Adrenal gland (tissue), 19 donors: ENCODE measurements at places on chromosomes 3 and 15. TPM values are rescaled to one million over a fixed set of nuclear protein-coding genes. Genes with fewer than 3 reads are reported as not detected.

- H3K36me3 ChIP-seq: no peaks in the 10 kb centered on the region
- no peak overlapping the region for H3K4me3 ChIP-seq
- no peaks in the 10 kb centered on the region for H3K27me3 ChIP-seq
Measured at GRCh38 chr3:4232798-4233197, 70.4 kb upstream of the SETMAR start.

DNA sequence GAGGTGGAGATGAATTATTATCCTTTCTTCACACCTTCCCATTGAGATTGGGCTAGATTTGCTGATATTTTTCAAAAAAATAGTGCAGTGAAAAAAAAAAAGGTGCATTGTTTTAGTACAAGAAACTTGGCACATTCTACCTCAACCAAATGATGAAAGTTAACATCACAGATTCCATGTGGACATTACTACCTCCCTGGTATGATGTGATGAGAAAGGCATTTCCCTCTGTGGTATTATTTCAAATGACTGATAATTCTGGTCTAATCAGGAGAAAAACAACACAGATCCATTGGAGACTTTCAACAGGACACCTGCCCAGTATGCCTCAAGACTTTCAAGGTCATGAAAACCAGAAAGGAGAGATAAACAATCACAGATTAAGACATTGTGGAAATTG is 313.4 kb downstream of the BCHE start:
- H3K27ac ChIP-seq: no peak overlapping the region
- H3K27me3 ChIP-seq: no peaks in the 10 kb centered on the region
- no peak overlapping the region for H3K4me3 ChIP-seq
- DNase-seq: no peak
- H3K36me3 ChIP-seq: no peaks in the 10 kb centered on the region

DNA sequence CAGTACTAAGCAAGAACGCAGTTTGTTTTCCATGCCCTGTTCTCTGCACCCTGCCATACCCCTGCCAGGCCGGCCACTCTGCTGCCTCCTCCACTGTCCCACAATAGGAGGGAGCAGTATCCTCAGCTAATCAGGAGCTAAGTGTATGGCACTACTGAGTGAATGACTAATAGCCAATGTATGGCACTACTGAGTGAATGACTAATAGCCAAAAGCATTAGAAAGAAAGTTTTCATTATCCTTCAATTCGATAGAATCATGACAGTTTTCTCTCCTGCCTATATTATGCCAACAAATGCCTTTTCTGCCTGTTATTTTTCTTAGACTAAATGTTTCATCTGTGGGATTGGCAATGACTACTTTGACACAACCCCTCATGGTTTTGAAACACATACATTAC is 107.5 kb upstream of the CHRM5 start:
- H3K36me3 ChIP-seq: no peaks in the 10 kb centered on the region
- H3K4me3 ChIP-seq: no peak overlapping the region
- H3K4me1 ChIP-seq: no peaks in the 10 kb centered on the region

The GP9 gene
- total RNA-seq: not detected

DNA sequence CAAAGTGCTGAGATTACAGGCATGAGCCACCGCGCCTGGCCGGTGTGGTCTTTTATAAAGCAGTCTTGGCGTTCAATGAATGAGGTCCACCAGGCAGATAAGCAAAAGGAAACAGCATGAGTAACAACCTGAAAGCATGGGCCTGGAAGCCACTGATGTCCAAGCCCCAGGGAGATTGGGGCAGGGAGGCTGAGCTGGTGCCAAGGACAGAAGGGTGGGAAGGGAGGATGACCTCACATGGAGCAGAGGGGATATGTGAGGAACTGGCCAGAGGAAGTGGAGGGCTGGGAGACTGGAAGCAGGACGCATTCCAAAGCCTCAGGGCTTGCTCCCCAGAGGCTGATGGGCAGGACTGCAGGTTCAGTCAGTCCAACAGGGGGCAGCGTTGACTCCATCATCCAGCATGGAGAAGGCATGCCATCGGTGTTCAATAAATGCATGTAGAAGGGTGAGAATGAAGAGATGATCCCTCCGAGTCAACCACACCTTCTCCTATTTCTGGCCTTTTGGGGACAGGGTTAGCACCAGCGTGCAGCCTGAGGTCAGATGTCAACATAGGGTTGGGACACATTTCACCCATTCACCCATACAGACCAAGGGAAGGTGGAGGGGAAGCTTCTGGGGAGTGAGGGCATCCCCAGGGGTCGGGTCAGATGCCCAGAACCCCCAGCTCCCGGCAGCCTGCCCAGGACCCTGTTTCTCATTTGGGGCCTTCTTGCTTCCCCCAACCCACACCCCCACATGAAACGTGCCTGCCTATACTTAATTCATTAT is 14.8 kb downstream of the MYL3 start:
- no peaks in the 10 kb centered on the region for H3K27me3 ChIP-seq
- no peak overlapping the region for H3K27ac ChIP-seq
- no peak overlapping the region for H3K4me3 ChIP-seq
- peaks cover 9% of the 10 kb centered on the region for H3K4me1 ChIP-seq
- DNase-seq: peak; percentile 25

GRCh38 chr3:71372911-71373637 is 210.5 kb downstream of the FOXP1 start:
- peaks cover 8% of the 10 kb centered on the region for H3K4me1 ChIP-seq
- no peaks in the 10 kb centered on the region for H3K36me3 ChIP-seq
- DNase-seq: no peak
- H3K27ac ChIP-seq: no peak overlapping the region

DNA sequence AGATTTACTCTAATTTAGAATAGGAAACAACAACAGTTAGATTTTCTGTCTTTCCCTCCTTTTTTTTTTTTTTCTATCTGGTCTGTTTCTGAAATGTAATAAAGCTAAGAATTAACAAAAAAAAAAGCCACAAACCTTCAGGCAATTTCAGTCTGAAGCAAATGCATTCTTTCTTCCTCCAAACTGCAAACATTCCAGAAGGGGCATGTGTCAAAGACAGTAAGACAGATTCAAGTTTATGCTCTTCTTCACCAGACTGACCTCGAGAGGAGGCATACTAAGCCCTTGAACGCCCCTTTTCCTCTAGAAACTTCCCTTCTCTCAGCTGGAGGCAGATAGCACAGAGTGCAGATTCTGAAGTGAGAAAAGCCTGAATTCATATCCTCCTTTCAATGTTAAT is 654.6 kb upstream of the LMCD1 start:
- no peaks in the 10 kb centered on the region for H3K27me3 ChIP-seq
- no peak overlapping the region for H3K4me3 ChIP-seq
- H3K27ac ChIP-seq: no peak overlapping the region
- H3K36me3 ChIP-seq: no peaks in the 10 kb centered on the region
- no peak for DNase-seq
- no peaks in the 10 kb centered on the region for H3K4me1 ChIP-seq

The CRTC3 gene
- 24.1 TPM for total RNA-seq

The CCNB2 gene
- 15.4 TPM for total RNA-seq

GRCh38 chr3:20739814-20740213 is 553.8 kb upstream of the SGO1 start:
- no peaks in the 10 kb centered on the region for H3K4me1 ChIP-seq
- H3K36me3 ChIP-seq: no peaks in the 10 kb centered on the region
- H3K27me3 ChIP-seq: no peaks in the 10 kb centered on the region
- H3K27ac ChIP-seq: no peak overlapping the region

The FAM107A gene
- total RNA-seq: 1.2 TPM

DNA sequence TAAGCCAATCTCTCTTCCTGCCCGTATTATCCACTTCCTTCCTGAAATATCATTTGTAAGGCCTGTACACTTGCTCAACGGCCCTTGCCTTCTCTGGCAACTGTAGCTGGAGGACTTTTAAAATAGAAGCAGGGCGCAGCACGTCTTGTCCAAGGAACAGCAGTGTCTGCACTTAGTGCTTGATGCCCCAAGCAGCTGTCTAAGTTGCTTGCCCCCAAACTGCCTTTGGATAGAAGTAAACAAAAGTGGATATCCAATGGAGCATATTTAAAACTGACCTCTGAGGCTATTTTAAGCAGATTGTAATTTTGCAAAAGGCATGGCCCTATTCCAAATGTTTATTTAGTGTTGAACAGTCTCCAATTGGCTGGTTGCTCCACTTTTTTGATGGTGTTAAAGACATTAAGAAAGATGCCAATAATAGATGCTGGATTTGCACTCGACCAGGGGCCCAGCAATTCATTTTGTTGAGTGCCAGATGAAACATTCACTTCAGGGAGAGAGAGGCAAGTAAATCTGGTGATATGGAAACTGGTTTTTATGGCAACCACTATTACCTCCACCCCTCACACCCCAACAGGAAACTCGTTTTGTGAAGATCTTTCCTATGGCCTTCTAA is 526.8 kb upstream of the TBL1XR1 start:
- H3K27me3 ChIP-seq: no peaks in the 10 kb centered on the region
- no peaks in the 10 kb centered on the region for H3K36me3 ChIP-seq
- no peak overlapping the region for H3K27ac ChIP-seq
- no peak overlapping the region for H3K4me3 ChIP-seq

The CFAP161 gene
- total RNA-seq: not detected

DNA sequence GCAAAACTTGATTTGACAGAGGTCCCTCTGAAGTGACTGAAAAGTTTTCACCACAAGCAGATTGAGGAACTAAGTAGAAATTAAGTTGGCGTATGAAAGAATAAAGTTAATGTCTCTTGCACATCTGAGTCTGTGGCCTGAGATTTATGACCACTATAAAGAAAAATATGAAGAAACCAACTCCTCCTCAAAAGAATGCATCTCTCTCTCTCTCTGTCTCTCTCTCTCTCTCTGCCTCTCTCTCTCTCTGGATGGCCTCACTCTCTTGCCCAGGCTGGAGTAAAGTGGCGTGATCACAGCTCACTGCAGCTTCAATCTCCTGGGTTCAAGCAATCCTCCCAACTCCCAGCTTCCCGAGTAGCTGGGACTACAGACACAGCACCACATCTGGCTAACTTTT is 55.2 kb downstream of the RPL22L1 start:
- H3K4me3 ChIP-seq: no peak overlapping the region
- no peak overlapping the region for H3K27ac ChIP-seq
- DNase-seq: no peak
- no peaks in the 10 kb centered on the region for H3K27me3 ChIP-seq
- no peaks in the 10 kb centered on the region for H3K4me1 ChIP-seq

DNA sequence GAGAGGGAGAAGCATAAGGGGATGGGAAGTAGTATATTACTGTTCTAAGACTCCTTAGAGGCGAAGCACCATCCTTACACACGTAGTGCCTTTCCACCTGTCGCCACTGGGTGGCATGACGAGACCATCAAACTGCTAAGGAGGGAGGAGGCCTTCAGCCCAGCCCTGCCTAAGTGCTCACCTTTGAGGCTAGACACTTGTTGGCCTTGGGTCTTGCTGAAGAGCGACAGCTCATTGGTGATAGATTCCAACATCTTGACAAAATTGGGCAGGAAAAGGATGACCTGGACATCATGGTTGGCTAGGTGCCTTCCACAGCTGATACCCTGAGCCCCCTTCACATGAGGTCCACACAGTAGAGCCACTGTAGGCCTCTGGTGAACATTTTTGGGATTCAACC is 19.6 kb downstream of the CLK3 start:
- no peak overlapping the region for H3K4me3 ChIP-seq
- H3K27ac ChIP-seq: no peak overlapping the region
- no peaks in the 10 kb centered on the region for H3K27me3 ChIP-seq
- peak; percentile 60 for DNase-seq
- H3K36me3 ChIP-seq: peaks cover 88% of the 10 kb centered on the region

The CLDN16 gene
- 0.60 TPM for total RNA-seq

DNA sequence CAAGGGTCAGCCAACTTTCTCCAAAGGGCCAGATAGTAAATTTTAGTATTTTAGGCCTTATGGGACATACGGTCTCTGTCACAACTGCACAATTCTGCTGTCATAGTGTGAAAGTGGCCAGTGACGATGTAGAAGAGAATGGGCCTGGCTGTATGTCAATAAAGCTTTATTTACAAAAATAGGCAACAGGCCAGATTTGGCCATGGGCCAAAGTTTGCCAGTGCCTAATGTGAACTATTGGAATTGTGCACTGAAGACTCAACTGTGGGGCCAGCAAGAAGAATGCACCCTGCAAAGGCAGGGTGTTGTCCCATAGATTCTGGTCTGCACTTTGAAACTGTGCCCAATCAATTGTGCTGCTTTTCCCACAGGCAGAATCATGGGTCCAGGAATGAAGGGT is 69.4 kb upstream of the PRR23E start:
- no peaks in the 10 kb centered on the region for H3K4me1 ChIP-seq
- DNase-seq: no peak
- H3K27ac ChIP-seq: no peak overlapping the region
- peaks cover 11% of the 10 kb centered on the region for H3K27me3 ChIP-seq
- no peaks in the 10 kb centered on the region for H3K36me3 ChIP-seq

The SH2D7 gene
- total RNA-seq: not detected

DNA sequence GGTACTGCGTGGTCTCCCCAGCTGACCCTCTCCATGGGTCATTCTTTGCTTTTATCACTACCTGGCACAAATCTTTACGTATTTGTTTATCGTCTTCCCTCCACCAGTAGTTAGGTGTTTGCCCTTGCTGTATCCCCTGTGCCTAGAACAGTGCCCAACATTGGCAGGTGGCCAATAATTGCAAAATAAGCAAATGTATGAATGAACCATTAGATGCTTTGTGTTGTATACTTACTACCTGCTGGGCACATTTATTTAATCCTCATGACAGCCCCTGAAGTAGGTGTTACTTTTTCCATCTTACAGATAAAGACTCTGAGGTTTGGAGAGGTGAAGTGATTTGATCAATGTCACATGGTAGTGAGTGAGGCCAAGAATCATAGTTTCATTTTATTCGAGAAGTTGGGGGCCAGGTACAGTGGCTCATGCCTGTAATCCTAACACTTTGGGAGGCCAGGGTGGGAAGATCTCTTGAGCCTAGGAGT is 2.0 kb upstream of the TWF2 start:
- H3K27ac ChIP-seq: peak overlapping the region; percentile 88
- no peak for DNase-seq
- no peaks in the 10 kb centered on the region for H3K27me3 ChIP-seq
- H3K36me3 ChIP-seq: no peaks in the 10 kb centered on the region
- H3K4me1 ChIP-seq: peaks cover 47% of the 10 kb centered on the region
- H3K4me3 ChIP-seq: no peak overlapping the region

The ROPN1 gene
- not detected for total RNA-seq

- no peak for DNase-seq
- H3K27me3 ChIP-seq: no peaks in the 10 kb centered on the region
- no peaks in the 10 kb centered on the region for H3K4me1 ChIP-seq
- no peaks in the 10 kb centered on the region for H3K36me3 ChIP-seq
- H3K4me3 ChIP-seq: no peak overlapping the region
Measured at GRCh38 chr3:117191245-117191644, 481.7 kb downstream of the TUSC7 start.
